ENCODE measurements at places on chromosomes 5 and 9.

DNA sequence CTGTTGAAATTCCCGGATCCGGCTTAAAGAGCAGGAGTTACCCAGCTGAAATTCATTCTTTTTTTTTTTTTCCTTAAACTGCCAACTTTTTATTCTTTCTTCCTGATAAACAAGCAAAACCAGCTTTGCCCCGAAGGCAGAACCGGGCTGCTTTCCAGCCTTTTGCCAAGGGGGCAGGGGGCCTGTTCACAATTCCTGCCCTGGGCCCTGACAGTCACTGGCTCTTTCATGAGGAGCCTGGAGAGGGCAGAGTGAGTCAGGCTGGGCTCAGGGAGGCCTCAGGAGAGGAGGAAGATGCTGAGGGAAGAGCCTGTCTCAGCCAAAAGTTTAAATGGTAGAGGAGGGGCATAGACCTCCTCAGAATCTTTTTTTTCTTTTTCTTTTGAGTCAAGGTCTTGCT, 4.8 kb downstream of the GLIPR2 start:
- ATAC-seq = no peak

DNA sequence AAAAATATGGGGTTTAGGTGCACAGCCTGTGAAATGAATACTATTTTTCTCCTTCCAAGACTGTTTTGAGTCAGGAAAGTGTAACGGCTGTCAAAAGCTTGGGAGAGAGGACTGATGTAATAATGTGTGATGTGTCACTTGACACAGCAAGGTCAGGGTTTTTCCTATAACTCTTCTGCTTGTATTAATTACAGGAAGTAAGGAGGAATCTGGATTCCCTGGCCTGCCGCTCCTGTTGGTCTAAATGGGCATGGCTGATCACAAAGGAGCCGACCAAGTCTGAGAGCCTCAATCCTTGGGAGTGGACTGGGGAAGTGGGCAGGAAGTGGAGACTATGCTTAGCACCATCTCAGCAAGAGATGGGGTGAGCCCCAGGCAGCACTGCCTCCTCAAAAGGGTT, 16.7 kb upstream of the SLC28A3 start:
- no peak for ATAC-seq

- ATAC-seq = no peak
Measured at GRCh38 chr5:126801992-126802294, 25.0 kb downstream of the LMNB1 start.

- ATAC-seq = no peak
Measured at GRCh38 chr9:134879664-134880483, 736 bp upstream of the FCN2 start.

DNA sequence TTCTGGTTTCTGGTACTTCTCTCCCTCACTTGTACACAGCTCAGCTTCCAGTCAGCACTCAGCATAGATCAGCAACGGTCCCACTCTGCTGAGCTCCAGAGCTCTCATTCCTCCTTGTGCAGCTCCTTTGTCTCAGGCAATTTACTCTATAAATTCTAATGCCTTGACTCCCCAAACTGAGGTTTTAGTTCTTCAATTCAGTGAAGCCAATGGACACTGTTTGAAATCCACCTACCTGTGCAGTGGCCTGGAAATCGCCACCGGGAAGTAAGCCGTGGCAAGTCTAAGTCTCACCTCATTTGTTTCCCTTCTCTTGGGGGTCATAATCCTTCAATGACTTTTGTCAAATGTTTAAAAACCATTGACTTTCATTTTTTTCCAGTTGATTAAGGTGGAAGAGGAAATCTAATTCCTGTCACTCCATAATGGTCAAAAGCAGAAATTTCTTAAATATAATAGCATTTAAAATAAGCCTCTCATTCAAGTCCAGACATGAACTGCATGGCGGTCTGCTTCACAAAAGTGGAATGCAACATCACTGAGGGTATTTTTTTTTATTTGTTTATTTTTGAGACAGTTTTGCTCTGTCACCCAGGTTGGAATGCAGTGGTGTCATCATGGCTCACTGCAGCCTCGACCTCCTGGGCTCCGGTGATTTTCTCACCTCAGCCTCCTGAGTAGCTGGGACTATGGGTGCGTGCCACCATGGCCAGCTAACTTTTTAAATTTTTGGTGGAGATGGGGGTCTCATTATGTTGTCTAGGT, 79.6 kb downstream of the C7 start:
- ATAC-seq = no peak

GRCh38 chr5:8634219-8634618, 765.3 kb downstream of the MTRR start:
- no peak for ATAC-seq

Measured in esophagus mucosa (tissue), 1 donor.